Upper lobe of left lung (tissue), 6 donors: ENCODE measurements at places on chromosomes 2 and 18. TPM values are rescaled to one million over a fixed set of nuclear protein-coding genes. Genes with fewer than 3 reads are reported as not detected.
A peak's percentile ranks its signal among the peaks of the same experiment; 100 is the strongest.

DNA sequence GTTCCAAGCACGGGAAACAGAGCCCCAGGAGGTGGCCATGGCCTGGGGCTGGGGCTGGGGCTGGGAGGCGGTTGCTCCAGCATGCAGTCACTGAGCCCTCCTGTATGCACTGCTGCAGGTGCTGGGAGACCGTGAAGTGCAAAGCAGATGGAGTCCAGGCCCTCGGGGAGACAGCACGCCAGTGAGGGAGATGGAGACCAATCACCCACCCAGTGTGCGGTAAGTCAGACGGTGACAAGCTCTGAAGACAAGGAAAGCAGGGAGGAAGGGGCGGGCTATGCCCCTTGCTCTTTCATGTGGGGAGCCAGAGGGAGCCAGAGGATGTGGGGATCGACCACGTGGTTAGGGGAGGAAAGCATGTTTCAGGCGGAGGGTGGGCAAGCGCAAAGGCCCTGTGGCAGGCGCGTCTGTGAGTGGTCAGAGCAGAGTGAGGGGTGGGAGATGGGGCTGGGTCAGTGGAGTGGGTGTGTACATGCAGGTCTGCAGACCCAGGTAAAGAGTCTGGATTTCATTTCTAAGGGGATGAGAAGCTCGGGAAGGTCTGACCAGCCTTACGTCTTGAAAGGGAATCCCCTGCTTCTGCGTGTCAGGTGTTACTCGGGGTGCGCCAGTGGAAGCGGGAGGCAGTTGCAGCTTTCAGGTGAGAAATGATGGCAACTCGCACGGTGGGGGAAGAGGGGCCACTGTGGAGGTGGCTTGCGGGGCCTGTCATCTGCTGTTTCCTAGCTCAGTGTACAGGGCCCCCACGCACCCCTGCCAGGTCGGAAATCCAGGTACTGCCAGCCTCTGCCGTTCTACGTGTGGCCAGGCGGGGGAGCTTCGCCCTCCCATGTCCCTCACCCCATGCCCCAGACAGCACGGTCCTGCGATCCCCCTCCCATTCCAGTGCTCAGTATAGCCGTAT, 19.4 kb downstream of the RRM2 start:
- peak; percentile 73 for DNase-seq

GRCh38 chr2:177622521-177622920, 229.9 kb downstream of the AGPS start:
- no peak for DNase-seq

DNA sequence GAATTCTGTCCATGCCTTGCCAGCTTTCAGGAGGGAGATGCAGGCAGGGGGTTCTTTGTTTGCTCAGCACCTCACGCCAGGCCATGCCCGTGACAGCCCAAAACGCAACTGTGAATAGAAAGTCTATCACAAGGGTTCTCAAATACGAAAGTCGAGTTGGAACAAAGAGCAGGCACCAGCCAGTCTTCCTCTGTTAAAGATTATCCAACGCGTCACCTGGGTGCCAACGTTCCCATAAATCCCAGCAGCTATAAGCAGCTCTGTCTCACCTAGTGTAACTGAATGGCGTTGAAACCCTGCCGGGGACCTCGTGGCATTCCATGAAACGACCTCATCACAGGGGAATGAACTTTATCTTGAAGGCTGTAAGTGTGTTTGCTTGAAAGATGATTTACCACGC, 84.8 kb upstream of the GATA6 start:
- no peak for DNase-seq

DNA sequence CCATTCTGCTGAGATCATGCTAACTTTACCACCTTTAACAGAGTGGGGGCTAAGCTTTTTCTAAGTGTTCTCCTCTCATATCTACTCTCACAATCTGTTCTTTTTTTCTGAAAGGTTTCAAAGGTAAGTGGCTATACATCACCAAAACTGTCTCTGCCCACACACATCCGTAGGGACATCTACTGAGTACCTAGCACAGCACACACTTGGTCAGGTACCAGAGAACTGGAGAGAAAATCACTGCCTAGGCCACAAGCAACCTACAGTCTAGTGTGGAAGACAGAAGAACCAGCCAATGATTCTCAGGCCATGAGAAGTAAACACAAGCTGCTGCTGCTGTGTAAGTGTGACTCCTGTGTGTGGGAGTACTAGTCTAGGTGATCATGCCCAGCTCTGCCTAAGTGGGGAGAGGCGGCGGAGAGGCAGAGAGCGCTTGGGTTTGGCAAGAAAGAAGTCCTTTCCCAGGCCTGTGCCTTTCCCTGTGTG, 176.1 kb upstream of the ZFP36L2 start:
- no peak for DNase-seq

DNA sequence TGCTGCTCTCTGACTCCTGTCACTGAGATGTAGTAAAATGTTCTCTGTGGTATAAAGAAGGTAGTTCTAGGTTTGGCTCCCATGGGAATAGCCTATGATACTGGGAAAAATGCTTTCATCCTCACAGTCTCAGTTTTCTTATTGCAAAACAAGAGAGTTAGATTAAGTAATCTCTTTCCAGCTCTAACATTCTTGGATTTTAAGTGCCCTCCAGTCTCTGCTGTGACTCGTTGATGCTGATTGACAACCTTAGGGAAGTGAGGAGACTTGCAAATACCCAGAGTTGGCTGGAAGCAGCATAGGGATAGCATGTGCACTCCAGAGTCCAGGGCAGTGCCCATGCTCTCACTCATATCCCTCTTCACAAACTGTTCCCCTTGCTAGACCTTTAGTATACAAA, 534.9 kb downstream of the SLC4A3 start:
- no peak for DNase-seq

- DNase-seq, result no peak
Measured at GRCh38 chr2:26164231-26164630, 8.7 kb upstream of the GAREM2 start.

GRCh38 chr2:100959225-100959880, 42.7 kb upstream of the RPL31 start:
- DNase-seq, result no peak

Gene C2orf74
- 11.9 TPM for total RNA-seq

DNA sequence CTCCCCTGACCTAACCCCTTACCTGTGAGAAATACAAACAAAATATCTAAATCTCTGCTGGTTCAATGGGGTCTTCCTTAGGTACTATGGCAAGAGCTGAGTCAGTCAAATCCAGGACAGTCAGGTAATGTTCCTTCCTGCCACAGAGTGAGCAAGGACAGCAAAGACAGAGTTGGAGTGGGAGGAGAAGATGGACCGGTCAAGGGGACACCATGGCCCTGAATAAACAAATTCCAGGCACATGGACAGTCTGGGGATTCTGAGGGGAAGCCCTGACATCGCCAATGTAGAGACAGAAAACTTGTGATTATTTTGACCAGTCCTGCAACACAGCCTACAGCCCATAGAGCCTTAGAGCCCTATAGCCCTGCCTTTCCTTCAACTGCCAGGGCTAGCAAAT, 42.8 kb downstream of the OLA1 start:
- no peak for DNase-seq

- no peak for DNase-seq
Measured at GRCh38 chr2:173146590-173146989, 70.9 kb downstream of the MAP3K20 start.

DNA sequence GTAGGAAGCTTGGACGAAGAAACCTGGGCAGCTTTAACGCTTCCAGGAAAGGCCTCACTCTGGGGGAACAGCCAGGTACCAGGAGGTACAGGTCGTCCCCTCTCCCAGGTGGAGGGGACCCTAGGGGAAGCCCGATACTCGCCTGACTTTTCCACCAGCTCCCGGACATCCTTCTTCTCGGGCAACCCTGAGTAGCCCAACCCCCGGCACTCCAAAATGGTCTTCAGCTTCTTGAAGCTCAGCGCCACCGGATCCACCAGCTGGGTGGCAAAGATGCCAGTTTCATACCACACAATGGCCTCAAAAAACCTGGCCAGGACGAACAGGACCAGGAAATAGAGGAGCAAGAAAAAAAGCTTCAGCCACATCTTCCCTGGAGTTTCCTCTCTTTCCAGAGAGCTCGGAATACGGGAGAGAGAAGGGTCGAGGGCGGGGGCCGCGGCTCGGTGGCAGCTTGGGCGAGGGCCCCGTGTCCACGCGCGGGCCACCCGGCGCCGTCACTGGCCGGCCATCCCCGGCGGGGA, 1.1 kb downstream of the RNF103 start:
- DNase-seq, result peak; percentile 94

Gene RGPD8
- 19.3 TPM for total RNA-seq

Gene KCNF1
- total RNA-seq, result not detected

DNA sequence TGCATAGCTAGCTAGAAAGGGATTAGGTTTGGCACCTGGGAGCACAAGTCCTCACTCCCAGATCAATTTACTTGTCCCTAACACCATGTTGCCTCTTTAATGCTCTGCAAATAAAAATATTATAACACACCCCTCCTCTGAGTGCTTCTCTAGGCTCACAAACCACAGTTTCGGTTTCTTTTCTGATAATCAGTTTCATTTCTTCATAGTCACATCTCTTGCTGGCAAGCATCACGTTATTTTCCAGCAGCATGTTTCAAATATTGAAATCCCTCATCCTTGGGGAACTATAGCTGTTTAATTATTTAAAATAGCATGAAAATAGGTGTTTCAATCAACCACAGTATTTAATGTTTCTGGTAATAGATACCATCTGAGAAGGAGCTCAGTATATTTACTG, 13.9 kb upstream of the SMCHD1 start:
- DNase-seq, result no peak

DNA sequence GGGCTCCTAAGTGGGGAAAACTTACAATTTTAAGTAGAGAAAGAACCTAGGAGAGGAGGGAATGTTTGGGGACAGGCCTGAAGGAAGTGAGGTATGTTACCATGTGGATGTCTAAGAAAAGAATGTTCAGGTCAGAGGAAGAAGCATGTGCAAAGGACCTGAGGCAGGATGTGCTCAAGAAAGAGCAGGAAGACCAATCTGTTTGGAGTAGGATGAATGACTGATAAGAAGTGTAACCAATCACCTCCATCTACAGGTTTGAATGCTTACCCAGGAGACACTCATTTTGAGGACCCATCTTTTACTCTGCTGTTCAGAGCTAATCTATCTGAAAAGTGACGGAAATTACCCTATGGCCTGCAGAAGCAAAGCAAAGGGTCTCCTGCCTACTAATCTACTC, 342.3 kb downstream of the ARHGAP15 start:
- no peak for DNase-seq

GRCh38 chr18:62710417-62710816, 4.9 kb upstream of the PHLPP1 start:
- no peak for DNase-seq

Gene DSC1
- total RNA-seq, result not detected

Gene ARHGEF4
- total RNA-seq, result 11.2 TPM

DNA sequence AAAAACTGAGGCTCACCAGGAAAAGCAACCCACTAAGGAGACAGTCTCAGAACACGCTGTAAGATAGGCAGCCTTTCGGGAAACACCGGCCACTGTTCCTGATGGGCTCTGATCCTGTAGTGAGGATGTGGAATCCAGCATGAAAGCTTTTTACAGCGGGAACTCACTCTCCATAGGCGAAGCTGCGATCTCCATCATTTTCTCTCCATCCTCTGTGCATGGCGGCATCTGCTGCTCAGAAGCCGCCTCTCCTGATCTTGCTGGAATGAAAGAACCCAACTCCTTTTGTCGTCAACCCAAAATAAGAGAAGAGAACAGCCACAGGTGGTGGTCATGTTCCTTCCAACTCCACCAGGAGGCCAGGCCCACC, 49.9 kb downstream of the TMEM18 start:
- no peak for DNase-seq

Gene SLC5A7
- not detected for total RNA-seq

DNA sequence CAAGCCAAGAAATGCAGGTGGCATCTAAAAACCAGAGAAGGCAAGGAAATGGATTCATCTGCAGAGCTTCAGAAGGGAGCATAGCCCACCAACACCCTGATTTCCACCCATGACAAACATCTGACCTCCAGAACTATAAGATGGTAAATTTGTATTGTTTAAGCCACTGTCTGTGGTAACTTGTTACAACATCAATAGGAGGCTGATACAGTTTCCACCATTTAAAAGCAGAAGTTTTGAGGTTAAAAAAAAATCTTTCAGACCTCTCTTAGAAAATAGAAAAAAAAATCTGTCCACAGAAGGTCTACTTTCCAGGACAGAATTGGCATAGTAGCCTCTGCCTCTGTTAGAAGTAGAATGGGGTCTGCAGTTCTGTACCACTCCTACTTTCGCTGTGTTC, 37.2 kb downstream of the SLC40A1 start:
- no peak for DNase-seq

Gene SMYD1
- total RNA-seq, result not detected

GRCh38 chr2:96795076-96795475, 21.0 kb upstream of the CNNM3 start:
- DNase-seq, result no peak

GRCh38 chr18:811892-812375, at the start of gene YES1:
Gene YES1 (minus strand): TSS chr18:812242. CDS start chr18:756827, 55,415 bp downstream.
- peak; percentile 93 for DNase-seq
